ENCODE measurements at places on chromosomes 4 and X.
A peak's percentile ranks its signal among the peaks of the same experiment; 100 is the strongest.

DNA sequence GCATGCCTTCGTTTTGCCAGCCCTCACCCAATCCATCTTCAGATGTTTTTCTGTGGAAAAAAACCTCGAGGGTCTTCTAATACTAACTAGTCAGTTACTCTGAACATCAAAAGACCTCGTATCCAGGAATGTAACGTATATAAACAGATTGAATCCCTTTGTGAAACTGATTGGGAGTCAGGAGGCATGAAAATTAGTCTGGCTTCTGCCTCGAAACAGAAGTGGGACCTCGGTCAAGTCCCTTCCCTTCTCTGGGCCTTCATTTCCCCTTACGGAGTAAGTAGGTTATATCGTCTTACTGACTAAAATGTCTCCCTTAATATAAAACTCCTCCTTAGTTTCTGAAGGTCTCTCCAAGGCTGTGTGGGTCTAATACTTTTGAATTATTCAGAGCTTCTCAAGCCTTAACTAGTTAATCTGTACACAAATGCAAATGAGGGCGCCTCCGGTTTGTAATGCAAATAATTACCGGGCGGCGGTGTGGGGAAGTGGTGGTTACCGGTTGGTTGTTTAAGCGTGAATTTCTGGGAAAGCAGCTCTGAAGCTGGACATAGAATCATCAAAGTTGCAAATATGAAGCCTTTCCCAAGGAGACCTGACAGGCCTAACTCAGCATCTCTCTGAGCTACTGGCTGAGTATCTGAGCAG lies 11.4 kb upstream of the NKRF start:
- DNase-seq, result no peak

- DNase-seq, result no peak
Measured at GRCh38 chr4:139451997-139452396, 1.9 kb upstream of the RAB33B start.

GRCh38 chr4:110660755-110661154 lies 37.9 kb upstream of the PITX2 start:
- DNase-seq, result no peak

- no peak for DNase-seq
Measured at GRCh38 chrX:130523460-130524394, 121.9 kb downstream of the RBMX2 start.

DNA sequence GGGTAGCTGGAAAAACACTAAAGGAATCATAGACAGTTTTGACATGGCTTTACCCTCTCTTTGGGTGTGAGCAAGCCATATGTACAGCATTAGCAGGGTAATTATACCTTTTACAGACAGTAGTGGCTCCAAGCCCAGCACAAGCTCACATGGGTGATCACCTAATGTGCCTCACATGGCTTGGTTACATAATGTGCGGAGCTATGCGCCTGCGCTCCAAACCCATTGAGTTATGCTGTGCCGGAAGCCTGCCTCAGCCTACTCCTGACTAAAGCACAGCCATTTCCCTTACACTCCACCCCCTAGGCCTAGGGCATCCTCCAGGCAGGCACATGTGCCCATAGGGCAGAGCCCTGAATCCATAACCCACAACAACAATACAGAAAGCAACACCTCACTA lies 6.5 kb upstream of the TSPAN5 start:
- DNase-seq, result no peak

- DNase-seq, result no peak
Measured at GRCh38 chrX:124250835-124251437, 81.5 kb upstream of the TEX13D start.

DNA sequence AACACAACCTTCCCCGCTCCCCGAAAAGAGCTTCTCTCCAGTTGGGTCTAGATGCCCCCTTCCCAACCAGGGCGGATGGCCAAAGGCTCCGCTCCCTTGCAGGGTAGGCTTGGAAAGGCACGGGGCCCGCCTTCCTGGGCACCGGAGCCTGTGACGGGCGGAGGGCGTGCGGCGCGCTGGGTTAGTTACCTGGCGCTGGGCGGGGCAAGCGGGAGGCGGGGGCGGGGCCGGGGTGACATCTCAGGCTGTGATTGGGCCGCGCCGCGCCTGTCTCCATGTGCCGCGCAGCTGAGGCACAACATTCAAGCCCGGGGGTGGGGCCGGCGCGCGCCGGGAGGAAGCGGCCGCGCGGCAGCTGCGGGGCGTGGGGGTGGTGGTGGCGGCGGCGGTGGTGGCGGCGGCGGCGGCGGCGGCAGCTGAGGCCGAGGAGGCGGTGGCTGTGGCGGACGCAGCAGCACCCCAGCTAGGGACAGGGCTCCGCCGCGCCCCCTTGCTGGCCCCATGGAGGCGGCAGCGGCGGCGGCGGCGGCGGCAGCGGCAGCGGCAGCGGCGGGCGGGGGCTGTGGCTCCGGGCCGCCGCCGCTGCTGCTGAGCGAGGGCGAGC lies at the start of gene REPS2:
TSS of gene REPS2 (plus strand) at position 298 of the 604 bp plus-strand sequence. CDS start at position 502, 204 bp downstream.
- peak; percentile 37 for DNase-seq

DNA sequence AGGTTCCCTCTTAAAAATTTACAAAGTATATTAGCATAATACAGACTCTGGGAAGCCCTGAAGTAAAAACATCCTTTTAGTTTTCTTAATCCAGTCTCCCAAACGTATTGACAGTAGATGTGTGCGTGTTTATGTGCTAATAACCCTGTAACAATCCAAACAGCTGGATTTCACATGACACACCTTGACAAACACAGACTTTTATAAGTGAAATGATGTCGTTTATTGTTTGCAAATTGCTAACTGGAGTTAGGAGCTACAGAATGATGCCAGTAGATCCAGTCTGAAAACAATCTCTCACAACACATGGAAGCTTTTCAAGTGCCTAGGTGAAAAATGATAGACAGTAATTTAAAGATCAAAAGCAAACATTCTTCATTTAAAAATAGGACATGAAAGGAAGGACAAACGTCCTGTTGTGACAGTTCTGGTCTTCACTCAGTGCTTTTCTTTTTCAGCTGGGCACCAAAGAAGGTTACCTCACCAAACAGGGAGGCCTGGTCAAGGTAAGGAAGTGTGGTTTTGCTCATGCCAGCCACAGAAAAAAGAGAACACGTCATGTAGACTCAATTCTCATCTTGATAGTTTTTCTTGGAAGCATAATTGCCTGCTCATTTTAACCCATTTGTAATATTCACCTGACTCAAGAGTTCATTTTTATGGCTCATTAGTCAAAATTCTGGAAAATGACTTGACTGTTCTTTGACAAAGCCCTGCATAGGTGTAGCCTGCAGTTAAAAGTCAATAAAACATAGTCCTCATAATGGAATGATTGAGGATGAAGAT lies 32.9 kb downstream of the LAMTOR3 start:
- DNase-seq, result no peak

DNA sequence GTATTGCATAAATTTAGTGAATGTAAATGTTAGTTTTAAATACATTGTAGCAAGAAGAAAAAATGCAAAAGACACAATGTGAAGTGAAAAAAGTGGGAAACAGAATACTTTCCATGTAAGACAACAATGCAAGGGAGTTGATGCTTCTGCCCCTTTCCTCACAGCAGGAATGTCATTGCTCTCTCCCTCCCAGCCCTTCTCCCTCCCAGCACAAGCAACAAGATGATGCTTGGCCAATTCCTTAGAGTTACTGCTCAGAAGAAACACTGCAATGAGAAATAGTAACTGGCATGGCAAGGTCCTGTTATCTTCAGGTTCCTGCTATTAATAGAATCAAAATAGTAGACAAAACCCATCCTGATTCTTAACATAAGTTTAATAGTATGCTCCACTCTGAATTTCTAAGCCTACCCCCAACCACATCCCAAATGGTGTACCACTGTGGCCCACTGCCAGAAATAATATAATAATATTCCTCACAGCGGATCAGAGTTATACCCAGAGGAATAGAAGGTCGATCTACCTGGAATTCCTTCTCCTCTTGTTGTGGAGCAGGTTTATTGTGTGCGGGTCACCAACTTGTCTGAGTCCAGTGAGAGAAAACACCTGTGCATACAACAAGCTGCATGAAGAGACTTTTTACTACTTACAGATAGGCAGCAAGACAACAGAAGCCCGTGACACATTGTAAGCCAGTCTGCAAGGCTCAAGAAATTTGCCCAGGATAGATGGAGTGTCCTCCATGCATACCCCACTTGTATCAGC lies 69.8 kb upstream of the SLC7A11 start:
- no peak for DNase-seq

DNA sequence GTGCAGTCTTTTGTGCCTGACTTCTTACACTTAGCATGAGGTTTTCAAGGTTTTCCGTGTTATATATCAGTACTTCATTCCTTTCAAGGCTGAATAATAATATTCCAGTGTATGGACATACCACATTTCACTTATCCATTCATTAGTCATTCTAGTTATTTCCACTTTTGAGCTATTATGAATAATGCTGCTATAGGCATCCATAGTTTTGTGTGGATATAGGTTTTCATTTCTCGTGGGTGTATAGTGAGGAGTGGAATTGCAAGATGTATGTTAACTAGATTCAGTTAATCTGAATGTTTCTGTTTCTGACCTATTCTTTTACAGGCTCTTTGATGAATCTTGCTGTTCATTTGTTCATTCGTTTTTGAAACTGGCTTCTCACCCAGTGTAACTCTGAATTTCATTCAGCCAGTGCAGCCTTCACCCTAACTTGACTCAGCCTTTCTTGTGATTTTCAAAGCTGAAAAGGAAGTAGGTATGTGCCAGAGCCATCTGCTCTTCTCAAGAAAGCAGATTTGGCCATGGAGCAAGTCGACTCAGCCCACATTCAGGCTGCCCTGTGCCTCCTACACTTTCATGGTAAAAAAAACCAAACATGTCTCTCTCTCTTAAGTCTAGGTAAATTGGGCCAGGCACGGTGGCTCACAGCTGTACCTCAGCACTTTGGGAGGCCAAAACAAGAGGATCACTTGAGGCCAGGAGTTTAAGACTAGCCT lies 56.3 kb upstream of the NOCT start:
- DNase-seq, result no peak

- DNase-seq, result no peak
Measured at GRCh38 chr4:125838924-125839323, 524.2 kb downstream of the FAT4 start.

GRCh38 chrX:47587091-47587891 lies 5.1 kb downstream of the TIMP1 start:
- no peak for DNase-seq

DNA sequence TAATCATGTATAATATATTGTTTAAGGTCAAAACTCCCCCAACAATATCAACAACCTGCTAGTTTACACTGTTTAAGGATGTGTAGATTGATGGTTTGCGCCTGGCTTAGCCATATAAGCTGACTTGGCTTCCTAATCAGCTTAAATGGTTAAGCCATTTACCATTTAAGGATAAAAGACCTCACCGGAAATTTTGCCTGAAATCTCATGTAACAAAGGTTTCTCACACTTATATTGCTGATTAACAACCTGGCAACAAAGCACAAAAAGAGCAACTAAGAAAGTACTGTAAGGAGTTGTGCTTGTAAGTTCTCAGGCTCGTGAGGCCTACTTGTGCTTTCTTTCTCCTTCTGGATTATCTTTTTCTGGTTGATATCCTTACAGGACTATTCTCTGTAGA lies 485.2 kb downstream of the GABRG1 start:
- DNase-seq, result no peak

DNA sequence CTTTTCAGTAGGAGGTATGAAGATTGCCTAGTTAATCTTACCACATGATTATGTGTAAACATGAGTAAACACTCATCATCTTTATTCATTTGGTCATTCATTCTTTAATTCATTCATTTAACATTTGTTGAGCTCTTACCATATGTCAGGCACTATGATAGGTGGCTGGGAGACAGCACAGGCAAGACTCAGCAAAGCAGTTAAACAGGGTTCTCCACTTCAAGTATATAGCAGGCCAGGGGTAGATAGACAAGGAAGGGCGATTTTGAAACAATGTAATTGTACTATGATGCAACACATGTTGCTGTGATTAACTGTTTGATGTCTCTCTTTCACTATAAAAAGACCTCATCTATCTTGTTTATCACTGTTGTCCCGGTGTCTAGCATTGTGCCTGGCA lies 84.3 kb upstream of the GPR101 start:
- DNase-seq, result no peak

- no peak for DNase-seq
Measured at GRCh38 chr4:139419388-139419914, 34.5 kb upstream of the RAB33B start.

DNA sequence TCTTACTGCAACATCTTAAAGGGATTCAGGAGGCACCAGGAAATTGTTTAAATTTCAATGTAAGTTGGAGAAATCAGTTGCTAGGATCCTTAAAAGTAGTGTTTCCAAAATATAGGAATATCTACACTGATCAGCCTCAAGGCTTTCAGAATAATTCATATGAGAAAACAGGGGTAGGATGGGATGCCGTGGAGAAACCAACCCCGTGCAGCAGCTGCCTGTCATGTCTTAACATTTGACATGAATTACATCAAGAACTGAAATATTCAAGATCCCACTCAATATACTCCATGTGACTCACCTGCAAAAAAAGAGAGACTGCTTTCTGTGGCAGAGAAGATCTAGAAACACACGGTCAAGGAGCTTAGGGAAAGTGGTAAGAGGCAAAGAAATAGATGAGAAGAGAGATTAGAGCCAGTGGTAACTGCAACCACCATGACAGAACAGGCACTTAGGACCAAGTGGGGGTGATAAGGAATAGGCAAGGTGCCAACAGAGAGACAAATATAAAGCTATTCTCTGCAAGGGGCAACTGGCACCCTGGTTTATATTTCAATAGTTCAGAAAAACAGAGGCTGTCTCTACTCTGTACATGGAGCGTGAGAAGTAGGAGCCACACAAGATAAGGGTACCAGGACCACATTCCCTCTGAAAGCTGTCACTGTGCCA lies 64.0 kb downstream of the SLC39A8 start:
- no peak for DNase-seq

GRCh38 chr4:170623899-170624298 lies 534.1 kb upstream of the AADAT start:
- no peak for DNase-seq

DNA sequence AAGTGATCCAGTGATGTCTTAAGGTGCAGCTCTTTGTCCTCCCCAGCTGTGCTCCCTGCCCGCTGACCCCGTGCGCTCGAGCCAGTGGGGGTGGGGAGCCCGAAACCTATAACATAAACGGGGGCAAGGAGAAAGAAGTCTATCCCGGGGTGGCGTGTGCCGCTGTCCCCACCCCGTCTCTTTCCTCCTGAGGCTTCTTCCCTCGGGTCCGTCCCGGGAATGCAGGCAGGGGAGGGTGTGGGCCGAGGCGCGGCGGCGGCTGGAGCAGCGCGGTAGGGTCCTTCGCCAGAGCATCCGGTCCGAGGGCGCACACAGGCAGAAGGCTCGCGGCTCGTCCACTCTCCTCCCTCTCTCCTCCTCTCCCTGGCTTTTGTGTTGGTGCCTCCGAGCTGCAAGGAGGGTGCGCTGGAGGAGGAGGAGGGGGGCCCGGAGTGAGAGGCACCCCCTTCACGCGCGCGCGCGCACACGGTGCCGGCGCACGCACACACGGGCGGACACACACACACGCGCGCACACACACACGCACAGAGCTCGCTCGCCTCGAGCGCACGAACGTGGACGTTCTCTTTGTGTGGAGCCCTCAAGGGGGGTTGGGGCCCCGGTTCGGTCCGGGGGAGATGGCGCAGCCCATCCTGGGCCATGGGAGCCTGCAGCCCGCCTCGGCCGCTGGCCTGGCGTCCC lies at the start of gene RAB33A:
TSS of gene RAB33A (plus strand) at position 517 of the 681 bp plus-strand sequence. CDS start at position 618, 101 bp downstream.
- peak; percentile 22 for DNase-seq

GRCh38 chr4:26346203-26346620 lies 25.4 kb downstream of the RBPJ start:
- DNase-seq, result no peak

GRCh38 chr4:149095811-149096210 lies 653.6 kb upstream of the NR3C2 start:
- no peak for DNase-seq

Data from stimulated activated CD4-positive, alpha-beta T cell treated with anti-CD3 and anti-CD28 coated beads, TNF-alpha, amount 100 ng/mL, for 48 hours (primary cell).